ENCODE measurements at places on chromosomes 12 and 14.

GRCh38 chr12:56760460-56760859 lies 2.7 kb upstream of the HSD17B6 start:
- DNase-seq = no peak

DNA sequence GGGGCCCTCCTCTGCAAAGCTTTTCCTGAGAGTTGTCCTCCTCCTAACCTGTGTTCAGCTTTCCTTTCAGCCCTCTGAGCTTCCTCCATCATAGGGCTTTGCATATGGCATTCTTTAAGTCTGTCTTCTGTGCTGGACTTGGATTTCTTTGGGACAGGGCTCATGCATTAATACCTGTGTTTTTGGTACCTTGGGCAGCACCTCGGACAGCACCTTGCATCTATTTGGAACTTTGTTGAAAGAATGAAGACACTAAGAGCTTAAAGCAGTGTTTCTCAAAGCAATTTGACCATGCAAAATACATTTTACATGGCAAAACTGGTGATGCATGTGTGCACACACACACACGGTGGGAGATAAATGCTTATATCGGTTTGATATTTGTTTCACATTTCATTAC lies 115.0 kb upstream of the SRRM4 start:
- DNase-seq = no peak

GRCh38 chr12:7973457-7973825 lies 37.5 kb upstream of the SLC2A3 start:
- no peak for DNase-seq

- DNase-seq = peak; percentile 32
Observed at GRCh38 chr12:62260733-62261683, 804 bp downstream of the USP15 start.

DNA sequence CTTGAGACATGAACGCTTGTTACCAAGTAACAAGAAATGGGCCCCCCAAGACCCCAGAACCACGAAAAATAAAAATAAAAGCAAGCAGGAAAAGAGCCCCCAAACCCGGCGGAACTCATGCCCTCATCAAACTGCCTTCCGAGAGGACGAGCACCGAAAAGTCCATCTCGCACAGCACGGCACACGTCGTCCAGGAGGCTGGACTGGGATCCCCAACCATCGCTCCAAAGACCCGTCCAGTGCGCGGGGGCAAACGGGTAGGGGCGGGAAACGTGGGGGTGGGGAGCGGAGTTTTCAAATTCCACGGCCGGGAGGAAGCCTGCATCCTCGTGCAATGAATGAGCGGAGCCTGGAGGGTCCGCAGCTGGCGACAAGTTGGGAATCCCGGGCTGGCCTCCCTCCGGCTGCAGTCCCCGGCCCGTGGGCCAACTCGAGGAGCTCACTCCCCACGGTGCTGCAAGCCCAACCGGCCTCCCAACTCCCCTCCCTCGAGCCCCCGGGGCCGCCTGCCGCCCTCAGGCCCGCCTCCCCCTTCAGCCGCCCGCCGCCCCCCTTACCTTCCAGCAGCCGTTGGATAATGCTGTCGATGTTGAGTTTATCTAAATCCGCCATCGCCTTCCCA lies 484 bp downstream of the PPP1CC start:
- no peak for DNase-seq

GRCh38 chr12:104680491-104680890 lies 223.7 kb downstream of the CHST11 start:
- DNase-seq = no peak

DNA sequence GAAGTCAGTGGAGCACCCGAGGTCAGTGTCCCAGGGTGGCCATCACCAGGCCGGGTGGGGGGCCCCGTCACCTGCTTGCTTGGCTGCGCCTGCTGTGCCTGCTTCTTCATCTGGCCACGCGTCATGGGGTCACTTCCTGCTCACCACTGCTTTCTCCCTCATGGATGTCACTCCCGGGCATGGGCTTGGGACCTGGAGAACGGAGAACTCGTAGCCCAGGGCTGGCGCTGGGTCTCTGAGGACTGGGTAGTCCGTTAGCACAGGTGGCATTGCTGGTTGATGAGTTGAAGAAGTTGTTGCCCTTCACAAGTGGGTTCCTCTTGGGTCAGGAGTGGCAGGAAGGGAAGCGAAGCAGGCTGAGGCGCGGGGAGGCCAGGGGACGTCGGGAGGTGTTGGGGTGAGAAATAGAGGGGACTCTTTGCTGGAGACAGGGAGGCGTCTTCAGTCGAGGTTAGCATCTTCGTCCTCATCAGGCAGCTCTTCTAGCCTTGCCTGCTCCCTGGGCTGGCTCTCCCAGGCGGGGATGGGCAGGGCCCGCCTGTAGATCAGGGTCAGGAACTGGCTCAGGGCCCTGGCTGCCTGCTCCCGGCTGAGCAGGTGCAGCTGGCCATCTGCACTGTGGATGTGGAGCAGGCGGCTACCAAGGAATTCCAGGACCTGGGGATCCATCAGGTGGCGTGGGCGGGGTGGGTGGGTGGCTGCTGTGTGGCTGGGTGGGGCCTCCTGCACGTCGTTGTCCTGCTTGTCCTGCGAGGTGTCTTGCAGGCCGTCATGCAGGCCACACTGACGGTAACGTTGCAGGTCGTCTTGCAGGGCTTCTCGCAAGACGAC lies 23.0 kb downstream of the RTL1 start:
- DNase-seq = no peak

- no peak for DNase-seq
Observed at GRCh38 chr14:55045087-55045486, 6.4 kb upstream of the MAPK1IP1L start.

DNA sequence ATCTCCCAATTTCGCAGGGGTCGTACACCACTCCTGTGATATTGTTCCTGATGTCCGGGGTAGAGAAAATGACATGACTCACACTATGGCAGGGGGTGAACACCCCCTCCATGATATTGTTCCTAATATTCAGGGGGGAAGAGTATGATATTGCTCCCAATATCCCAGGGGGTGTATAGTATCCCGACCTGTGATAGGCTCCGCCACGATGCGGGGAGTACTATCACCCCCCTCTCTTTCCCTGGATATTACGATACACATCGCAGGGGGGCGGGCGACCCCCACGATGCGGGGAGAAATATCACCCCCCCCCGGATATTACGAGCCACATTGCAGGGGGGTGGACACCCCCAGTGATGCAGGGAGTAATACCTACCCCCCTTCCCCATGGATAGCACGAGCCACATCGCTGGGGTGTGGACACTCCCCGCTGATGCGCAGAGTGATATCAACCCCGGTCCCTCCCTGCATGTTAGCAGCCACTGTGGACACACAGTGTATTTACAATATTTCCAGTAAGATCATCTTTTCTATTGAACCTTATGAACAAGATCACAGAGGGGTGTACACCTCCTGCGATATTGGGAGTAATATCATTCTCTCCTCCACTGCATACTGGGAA lies 17.7 kb downstream of the SMIM41 start:
- no peak for DNase-seq

DNA sequence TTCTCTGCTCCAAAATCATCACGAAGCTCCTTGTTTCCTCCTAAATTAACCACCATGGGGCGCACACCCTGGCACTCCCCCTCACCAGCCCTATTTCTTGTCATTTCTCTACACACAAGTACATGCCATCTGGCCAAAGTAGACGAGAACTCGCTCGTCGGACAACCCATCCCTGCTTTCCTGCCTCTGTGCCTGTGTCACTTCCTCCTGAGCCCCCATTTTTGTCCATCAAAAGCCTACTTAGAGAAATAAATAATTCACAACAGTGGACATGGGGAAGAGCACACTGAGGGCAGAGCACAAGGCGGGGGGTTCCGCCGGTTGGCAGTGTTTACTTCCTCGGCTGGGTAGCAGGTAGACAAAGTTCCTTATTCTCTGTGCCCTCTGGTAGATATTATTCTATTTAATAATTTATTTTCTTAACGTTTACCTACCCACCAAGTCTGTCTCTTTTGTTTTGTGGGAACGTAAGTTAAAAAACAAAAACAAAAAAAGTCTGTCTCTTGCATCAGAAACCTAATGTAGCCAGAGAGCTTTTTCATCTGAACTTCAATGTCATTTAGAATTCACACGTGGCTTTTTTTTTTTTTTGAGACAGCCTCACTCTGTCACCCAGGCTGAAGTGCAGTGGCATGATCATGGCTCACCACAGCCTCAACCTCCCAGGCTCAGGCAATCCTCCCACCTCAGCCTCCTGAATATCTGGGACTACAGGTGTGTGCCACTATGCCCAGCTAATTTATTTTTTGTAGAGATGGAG lies 6.0 kb downstream of the VPS37B start:
- DNase-seq = no peak

- peak; percentile 20 for DNase-seq
Observed at GRCh38 chr12:28222081-28222700, 31.9 kb downstream of the CCDC91 start.

DNA sequence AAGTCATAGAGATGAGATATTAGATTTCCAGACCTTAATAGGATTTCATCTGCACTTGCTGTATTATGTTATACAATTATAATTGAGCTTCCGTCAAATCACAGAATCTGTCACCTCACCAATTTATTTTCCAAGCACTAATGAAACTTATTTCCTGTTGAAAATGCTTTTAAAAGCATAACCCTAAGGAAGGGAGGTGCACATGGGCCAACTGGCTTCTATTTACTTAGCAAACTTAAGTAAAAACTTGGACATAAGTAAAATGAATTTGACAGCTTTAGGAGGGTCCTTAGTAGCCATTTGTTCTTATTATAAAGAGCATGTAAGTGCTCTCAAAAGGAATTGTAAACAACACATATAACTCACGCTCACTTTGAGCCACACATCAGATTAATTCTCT lies 462.2 kb upstream of the TMPO start:
- no peak for DNase-seq

- no peak for DNase-seq
Observed at GRCh38 chr12:111193067-111193466, 175.8 kb downstream of the PHETA1 start.

GRCh38 chr12:19588951-19589350 lies 149.7 kb downstream of the AEBP2 start:
- DNase-seq = no peak

DNA sequence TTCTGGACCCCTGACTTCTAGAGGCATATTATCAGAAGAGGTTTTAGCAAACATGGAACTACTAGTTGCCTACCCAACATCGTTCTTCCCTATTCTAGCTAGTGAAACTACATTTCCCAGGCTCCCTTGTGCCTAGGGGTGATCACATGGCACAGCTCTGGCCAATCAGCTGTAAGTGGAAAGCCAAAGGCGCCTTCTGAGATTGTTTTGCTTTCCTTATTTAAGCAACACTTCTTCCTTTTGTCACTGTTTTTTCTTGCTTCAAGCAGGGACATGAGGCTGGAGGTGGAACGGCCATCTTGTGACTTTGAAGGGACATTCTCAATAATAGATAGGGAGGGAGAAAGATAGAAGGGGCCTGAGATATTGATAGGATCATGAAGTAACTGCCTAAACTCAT lies 136.7 kb downstream of the ZNF664 start:
- no peak for DNase-seq

GRCh38 chr14:71478542-71478941 lies 453.7 kb upstream of the RGS6 start:
- no peak for DNase-seq

GRCh38 chr12:53980802-53981496 lies 4.0 kb upstream of the HOXC10 start:
- DNase-seq = no peak

DNA sequence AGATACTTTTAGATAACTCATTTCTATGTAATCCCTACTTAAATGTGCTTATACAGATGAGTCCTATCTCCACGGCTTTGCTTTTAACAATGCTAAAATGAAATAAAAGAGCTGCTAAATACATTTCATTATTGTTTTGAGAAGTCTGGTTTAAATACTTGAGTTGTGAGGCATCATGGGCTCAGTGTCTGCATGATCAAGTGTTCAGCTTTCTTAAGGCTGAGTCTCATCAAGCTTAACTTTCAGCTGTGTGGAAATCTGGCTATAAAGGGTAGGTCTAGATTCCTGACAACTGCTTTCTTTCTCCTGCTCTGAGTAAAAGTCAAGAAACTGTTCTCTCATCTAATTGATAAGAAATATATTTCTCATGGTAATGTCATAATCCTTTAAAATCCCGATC lies 235.4 kb downstream of the FSCB start:
- DNase-seq = no peak

GRCh38 chr14:77880056-77880455 lies 80.1 kb downstream of the ADCK1 start:
- DNase-seq = no peak

DNA sequence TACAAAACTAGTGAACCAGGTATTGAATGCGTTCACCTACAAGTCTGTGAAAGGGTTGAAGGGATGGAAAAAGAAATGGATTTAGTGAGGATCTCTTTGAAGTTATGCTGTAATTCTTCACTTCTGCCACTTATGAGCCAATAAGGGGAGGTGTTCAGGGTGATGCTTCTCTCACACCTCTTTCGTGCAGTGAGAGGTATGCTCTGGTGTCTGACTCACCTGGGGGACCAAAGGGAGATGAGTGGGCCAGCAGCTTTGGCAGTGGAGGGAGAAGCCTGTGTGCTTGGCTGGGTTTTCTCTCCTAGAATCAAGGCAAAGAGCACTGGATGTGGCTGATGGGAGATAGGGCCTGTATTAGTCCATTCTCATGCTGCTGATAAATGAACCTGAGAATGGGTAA lies 45.4 kb downstream of the E2F7 start:
- no peak for DNase-seq

DNA sequence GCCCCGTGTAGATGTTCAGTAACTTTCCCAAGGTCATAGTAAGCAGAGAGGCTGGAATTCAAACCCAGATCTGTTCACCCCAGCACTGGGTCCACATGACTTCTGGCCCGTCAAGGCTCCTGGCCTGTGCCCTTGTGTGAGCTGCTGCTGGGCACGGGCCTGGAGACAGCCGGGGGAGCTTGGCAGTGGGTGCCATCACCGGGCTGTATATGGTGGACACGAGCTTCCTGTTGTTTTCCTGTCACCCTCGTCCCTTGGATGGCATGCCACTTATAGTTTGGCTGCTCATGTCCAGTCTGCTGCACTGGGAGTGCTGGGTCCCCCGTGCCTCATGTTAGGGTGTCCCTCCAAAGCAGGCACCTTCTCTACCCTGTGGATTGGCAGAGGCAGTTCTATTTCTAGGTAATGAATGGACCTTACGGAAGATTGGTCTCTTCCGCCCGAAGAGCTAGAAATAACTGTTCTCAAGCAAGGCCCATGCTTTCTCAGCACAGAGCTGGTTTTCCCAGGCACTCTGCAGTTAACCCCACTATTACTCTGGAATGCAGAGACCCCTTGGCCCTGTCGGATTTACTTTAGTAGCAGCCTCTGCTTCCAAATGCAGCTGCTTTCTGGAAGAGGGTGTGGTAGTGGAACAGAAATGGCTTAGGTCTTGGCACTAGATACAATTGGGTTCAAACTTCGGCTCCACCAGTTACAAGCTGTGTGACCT lies 44.3 kb downstream of the ELK3 start:
- no peak for DNase-seq

GRCh38 chr12:27971121-27971489 lies 1.4 kb downstream of the PTHLH start:
- no peak for DNase-seq

- DNase-seq = no peak
Observed at GRCh38 chr12:123119808-123120207, 31.1 kb downstream of the PITPNM2 start.

DNA sequence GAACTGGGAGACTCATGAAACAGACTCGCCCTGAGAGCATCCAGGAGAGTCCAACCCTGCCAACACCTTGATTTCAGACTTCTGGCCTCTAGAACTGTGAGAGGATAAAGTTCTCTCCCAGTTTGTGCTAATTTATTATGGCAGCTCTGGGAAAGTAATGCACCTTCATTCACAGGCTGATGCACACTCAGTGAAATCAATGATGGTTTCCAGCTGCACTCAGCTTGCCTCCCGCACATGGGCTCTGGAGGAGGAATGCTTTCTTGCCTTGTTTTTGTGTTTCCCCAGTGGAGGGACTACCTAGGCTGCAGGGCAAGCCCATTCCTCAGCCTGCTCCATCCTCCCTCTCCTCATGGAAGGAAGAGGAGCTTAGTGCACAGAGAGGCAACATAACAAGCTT lies 45.7 kb downstream of the TMEM132C start:
- DNase-seq = no peak

All from T-helper 17 cell (primary cell).